ENCODE measurements at places on chromosomes 3 and 15.

- DNase-seq = no peak
Measured at GRCh38 chr15:42082823-42083604, 11.3 kb downstream of the PLA2G4D start.

DNA sequence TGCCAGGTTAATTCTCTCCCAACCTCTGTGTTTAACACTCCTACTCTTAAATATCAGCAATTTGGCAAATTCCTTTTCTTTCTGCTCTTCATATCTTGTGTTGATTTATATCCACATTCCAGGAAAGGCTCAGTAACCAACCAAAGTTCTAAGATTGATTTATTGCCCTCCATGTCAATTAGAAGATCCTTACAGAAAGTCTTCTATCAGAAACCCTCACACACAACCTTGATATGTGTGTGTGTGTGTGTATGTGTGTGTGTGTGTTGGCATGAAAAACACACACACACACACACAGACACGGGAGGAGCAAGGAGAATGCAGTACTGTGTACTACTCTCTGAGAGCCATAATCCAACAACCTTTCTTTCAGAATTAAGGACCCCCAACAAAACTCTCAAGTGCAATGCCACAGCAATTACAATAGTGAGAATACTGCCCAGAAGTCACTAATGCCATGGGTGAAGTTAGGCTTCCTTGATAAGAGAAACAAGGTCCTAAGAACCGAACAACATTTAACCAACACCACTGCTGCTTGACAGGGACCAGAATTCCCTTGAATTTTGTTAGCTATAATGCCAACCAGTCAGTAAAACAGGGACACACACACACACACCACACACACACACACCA lies 1.1 kb downstream of the LSAMP start:
- no peak for DNase-seq

DNA sequence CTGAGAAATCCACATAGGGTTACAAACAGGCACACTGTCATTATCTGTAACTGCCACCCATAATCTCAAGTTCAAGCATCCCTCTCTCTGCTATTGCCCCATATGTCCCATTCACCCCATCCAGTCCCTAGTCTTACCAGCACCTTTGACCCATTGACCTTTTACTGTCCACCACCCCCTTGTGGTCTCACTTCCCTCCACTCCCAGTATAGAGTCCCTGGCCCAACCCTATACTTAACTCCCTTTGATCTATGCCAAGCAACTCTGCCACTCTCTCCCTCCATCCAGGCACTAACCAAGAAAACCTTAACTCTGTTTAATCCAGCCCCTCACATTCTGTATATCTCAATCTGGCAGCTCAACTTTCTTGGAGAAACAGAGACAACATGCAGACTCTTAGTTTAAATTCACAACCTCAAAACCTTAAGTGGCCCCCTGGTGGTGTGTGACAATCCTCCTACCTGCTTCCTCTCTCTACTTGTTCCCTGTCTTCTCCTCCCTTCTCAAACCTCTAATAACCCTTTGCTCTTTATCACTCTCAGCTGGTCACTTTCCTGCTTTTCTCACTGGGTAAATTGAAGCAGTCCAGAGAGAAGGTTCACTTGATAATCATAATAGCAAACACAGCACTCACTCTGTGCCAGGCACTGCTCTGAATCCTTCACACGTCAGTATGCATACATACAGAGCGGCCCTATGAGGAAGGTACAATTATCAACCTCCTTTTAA lies 162.7 kb downstream of the STT3B start:
- DNase-seq = no peak

- DNase-seq = no peak
Measured at GRCh38 chr15:101781928-101782327, 21.4 kb upstream of the OR4F6 start.

DNA sequence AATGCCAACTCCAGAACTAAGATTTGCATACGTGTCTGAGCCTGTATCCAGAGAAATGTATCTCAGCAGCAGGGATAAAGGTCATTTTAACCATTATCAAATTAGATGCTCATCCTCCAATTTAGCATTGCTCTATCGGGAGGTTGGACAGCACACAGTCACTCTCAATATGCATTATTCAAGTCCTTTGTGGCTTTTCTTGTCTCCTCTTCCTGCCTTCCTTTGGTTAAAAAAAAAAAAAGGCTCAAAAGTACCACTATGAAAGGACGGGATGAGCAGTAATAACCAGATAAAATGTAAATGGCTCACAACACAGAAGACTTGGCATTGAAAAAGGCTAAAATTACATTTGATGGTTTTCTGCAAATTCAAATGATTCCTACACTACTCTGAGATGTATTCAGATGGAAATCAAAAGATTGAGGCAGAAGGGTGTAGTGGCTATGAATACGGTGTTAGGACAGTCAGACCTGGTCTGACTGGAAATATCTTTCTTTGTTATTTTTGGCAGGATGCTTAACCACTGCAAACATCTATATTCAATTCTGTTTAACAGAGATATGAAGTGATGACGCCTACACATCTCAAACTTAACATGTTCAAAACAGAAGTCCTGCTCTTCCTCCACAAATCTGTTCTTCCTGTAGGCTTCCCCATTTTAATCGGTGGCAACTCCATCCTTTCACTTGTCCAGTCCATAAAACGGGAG lies 109.6 kb downstream of the ADAMTS9 start:
- no peak for DNase-seq

GRCh38 chr3:161409069-161409468 lies 37.8 kb upstream of the SPTSSB start:
- DNase-seq = no peak

GRCh38 chr3:15063238-15063637 lies 1.9 kb downstream of the MRPS25 start:
- no peak for DNase-seq

DNA sequence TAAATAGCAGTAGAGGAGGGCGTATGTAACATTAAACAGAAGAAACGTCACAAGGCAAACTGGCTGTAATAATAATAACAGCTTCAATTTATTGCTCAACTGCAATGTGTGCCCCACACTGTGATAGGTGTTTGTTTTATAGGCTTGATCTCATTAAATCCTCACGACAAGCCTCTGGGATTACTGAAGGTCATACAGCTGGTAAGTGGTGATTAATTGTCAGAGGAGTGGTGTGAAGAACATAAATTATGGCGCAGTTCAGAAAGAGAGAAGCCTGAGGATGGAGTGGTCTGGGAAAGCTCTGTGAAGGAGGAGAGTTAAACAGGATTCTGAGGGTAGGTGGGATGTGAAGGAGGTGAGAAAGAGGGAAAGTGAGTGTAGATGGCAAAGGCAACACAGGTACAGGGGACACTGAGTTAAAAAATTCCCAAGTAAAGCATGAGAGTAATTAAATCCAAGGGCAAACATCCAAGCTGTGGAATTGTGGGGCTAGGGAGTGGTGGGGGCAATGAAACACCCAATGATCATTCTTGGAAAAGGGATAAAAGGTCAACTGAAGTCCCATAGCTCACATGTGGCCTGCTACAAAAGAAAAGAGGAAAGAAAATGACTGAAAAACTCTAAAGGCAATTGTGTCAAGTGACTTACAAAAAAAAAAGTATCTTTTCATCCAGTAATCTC lies 16.5 kb upstream of the GLCE start:
- no peak for DNase-seq

DNA sequence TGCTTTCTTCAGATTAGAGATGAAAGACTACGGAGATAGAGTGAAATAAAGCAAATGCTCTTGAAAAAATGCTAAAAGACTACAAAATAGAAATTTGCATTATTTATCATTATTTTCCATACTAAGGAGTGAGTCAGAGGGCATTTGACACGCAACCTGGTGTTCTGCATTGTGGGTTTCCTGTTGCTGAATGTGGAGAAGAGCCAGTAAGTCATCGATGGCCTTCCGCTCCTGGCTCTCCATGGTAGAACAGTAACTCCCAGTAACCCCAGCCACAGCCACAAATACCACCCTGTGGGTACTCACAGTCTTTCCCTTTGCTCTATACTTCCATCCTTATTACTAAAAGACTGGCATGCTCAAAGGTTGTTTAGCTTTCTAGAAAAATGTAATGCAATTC lies 61.5 kb downstream of the CGGBP1 start:
- DNase-seq = no peak

- no peak for DNase-seq
Measured at GRCh38 chr15:74134387-74135027, 4.1 kb downstream of the ISLR2 start.

DNA sequence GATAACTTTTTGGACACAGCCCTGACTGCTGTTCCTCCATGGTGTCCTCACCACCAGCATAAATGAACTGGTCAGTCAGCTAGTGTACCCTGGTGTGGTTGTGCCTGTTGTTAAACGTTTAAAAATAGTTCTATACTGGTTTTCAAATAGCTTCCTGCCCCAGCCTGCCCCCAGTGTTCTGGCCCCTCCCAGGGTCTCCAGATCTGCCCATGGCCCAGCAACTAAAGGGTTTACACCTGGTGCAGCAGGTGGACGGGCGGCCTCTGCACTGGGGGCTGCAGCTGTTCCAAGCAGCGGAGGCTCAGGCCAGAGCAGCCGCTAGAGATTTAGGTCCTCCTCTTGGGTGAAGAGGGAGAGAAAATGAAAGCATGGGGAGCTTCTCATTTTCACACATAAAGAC lies 6.1 kb upstream of the NR2E3 start:
- no peak for DNase-seq

- DNase-seq = no peak
Measured at GRCh38 chr15:92116330-92116729, 262.8 kb downstream of the SLCO3A1 start.

DNA sequence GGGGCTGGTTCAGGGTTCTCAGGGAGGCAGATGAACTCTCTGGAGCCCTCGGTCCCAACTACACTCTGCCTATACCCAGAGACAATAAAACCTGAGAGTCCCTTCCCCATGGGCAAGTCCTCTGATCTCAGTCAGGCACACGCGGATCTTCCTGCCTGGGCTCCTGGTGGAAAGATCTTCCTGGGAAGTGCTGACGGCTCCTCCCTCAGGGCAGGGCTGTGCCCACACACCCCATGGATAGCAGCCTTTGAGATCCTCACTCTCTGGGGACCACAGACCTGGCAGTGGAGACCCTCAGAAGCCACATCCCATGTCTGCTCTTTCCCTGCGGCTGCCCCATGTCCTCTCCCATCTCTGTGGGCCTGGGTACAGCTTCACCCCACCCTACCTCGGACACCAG lies 10.4 kb downstream of the SH2D7 start:
- no peak for DNase-seq

DNA sequence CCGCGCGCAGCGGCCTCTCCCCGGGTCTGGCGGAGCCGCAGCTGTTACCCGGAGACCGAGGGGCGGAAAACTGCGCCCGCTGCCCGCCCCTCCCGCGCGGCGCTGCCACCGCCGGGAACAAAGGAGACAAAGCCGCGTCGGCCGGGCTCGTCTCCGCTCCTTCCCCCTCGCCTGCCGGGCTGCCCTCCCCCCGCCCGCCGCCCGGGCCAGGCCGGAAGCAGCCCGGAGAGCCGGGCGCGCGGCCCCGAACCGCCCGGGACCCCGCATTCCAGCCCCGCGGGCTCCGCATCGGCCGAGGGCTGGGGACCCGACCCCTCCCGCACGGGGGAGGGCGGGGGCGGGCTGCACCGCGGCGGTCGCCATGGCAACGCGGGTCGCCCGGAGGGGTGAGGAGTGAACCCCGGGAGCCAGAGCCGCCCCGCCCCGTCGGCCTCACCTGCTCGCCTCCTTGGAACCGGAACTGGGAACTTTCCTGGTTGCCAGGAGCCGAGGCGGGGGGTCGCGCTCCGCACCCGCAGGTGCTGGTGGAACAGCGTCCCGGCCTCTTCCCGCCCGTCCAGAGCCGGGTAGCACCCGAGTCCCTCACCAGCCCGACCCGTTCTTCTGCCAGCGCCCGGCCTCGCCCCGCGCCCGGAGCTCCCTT lies 448 bp downstream of the PLXNB1 start:
- no peak for DNase-seq

DNA sequence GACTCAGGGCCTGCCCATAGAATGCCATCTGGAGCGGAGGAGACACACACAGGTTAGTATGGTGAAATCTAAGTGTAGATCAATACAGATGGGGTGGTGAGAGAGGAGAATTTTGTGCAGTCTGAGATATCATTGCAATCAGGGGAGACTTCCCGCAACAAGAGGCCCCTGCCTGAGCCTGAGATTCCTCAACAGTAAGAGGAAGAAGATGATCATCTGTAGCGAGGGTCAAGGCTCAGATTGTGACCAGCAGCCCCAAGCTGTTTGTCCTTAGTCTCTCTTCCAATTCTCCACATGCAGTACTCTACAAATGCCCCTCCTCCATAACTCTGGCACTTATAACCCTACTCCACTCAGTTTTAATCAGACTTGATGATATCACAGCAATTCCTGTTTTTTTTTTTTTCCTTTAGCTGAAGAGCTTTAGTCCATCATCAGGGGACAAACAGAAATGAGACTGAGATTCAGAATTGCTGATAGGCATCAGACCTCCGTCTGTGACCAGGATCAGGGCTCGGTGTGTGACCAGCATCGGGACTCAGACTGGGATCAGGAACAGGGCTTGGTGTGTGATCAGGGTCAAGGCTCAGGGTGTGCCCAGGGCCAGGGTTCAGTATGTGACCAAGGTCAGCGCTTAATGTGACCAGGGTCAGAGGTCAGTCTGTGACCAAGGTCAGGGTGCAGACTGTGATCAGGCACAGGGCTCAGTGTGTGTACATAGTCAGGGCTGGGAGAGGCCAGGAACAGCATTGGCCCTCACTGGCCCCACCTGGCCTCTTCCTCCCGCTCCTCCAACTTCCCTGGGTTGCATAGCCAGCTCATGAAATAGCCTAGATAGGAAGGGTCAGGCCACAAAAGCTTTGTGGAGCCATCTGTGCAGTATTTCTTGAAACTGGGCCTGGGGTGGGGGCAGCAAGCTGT lies 14.1 kb downstream of the LOXL1 start:
- DNase-seq = no peak

GRCh38 chr3:100928638-100929428 lies 64.4 kb downstream of the ABI3BP start:
- DNase-seq = peak; percentile 49

- DNase-seq = no peak
Measured at GRCh38 chr3:177179281-177180067, 17.8 kb downstream of the TBL1XR1 start.

DNA sequence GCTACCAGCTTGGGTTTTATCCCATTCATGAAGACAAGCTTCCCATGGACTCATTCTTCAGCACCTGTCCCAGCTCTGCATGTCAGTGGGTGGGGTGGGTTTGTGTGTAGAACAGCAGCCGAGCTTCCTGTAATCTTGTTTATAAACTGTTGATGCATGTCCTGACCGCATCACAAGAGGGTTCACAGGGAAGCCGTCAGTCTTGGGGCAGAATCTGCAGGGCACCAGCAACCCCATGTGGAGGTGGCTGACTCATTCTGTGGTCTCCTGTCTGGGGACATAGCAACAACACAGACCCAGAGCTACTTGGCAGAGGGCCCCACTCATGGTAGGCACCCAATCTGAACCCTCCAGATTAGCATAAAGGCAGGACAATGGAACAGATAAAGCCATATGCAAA lies 35.6 kb downstream of the DAPK2 start:
- DNase-seq = peak; percentile 84

GRCh38 chr3:129313665-129314385 lies 35.2 kb downstream of the HMCES start:
- no peak for DNase-seq

- no peak for DNase-seq
Measured at GRCh38 chr3:156802821-156803606, 23.1 kb upstream of the LEKR1 start.

Data from non-pigmented ciliary epithelial cell (primary cell).